ENCODE measurements at places on chromosomes 2 and 18. TPM values are rescaled to one million over a fixed set of nuclear protein-coding genes. Genes with fewer than 3 reads are reported as not detected.

- no peaks in the 10 kb centered on the region for H3K36me3 ChIP-seq
- H3K4me3 ChIP-seq: no peak overlapping the region
- peaks cover 6% of the 10 kb centered on the region for H3K4me1 ChIP-seq
- H3K27ac ChIP-seq: no peak overlapping the region
- no peak for DNase-seq
- H3K27me3 ChIP-seq: peaks cover 10% of the 10 kb centered on the region
Observed at GRCh38 chr18:47560723-47561715, 309.6 kb upstream of the SKOR2 start.

DNA sequence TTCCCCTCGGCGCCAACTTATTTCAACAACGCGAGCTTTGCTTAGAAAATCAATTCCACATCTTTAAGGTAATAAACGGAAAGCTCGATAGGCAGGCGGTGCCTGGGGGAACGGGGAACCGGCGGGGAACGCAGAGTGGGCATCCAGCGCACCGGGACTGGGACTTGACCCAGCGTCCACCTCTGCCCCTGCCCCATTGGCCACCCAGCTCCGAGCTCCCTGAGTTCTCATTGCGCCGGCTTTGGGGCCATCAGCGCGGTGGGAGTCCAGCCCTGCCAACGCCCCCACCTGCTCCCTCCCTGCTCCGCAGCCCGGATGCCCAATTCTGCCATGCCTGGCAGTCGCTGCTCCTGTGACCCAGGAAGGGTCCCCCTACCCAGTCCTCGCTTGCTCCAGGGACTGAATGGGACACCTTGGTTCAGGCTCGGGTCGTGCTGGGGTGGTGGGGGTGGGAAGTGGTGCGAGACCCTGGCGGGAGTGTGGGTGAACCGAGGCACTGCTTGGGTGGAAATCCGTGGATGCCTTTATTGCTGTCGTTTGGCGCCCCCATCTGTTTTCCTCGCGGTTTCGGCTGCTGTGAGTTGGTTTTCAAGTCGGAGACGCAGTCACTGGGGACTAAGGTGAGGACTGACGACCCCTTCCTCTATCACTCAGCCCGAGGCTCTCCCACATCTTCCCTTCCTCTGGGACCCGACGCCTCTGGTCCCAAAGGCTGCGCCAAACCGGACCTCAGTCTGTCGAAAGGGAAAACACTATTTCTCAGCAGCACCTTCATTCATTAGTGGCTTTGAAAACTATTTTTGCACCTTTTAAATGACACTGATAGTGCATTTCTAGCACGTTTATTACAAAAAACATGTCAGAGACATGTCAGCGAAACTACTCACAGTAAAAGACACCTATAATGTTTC lies 2.4 kb upstream of the EVX2 start:
- no peak for DNase-seq
- peaks cover 6% of the 10 kb centered on the region for H3K4me1 ChIP-seq
- peak overlapping the region; percentile 48 for H3K27ac ChIP-seq
- H3K27me3 ChIP-seq: peaks cover 95% of the 10 kb centered on the region

- no peak for DNase-seq
- H3K36me3 ChIP-seq: no peaks in the 10 kb centered on the region
- no peak overlapping the region for H3K4me3 ChIP-seq
- peaks cover 5% of the 10 kb centered on the region for H3K4me1 ChIP-seq
Observed at GRCh38 chr2:207180741-207181140, 15.0 kb upstream of the KLF7 start.

GRCh38 chr2:34997779-34998178 lies 1357.8 kb upstream of the CRIM1 start:
- H3K4me1 ChIP-seq: no peaks in the 10 kb centered on the region
- H3K27ac ChIP-seq: no peak overlapping the region
- H3K27me3 ChIP-seq: no peaks in the 10 kb centered on the region
- H3K4me3 ChIP-seq: no peak overlapping the region
- no peak for DNase-seq
- H3K36me3 ChIP-seq: no peaks in the 10 kb centered on the region

- no peaks in the 10 kb centered on the region for H3K36me3 ChIP-seq
- H3K4me1 ChIP-seq: no peaks in the 10 kb centered on the region
- H3K27me3 ChIP-seq: no peaks in the 10 kb centered on the region
- no peak for DNase-seq
- no peak overlapping the region for H3K4me3 ChIP-seq
Observed at GRCh38 chr18:4130734-4131719, 324.1 kb downstream of the DLGAP1 start.

- no peaks in the 10 kb centered on the region for H3K4me1 ChIP-seq
- no peak for DNase-seq
- H3K27me3 ChIP-seq: no peaks in the 10 kb centered on the region
- no peaks in the 10 kb centered on the region for H3K36me3 ChIP-seq
- H3K27ac ChIP-seq: no peak overlapping the region
Observed at GRCh38 chr2:146523196-146523595, 1321.6 kb upstream of the ACVR2A start.

DNA sequence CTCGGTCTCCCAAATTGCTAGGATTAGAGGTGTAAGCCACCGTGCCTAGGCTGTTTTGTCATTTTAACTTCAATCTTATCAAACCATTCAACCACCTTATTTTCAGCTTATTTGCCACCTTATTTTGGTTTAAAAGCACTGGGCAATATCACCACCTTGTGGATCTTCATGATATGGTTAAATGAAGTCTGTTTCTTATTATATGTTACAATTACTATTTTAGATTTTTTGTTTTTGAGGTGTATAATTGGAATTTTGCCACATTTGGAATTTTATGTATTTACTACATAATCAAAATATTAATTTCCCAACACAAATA lies 43.8 kb upstream of the SCN9A start:
- no peak overlapping the region for H3K27ac ChIP-seq
- no peak for DNase-seq
- H3K4me3 ChIP-seq: no peak overlapping the region

DNA sequence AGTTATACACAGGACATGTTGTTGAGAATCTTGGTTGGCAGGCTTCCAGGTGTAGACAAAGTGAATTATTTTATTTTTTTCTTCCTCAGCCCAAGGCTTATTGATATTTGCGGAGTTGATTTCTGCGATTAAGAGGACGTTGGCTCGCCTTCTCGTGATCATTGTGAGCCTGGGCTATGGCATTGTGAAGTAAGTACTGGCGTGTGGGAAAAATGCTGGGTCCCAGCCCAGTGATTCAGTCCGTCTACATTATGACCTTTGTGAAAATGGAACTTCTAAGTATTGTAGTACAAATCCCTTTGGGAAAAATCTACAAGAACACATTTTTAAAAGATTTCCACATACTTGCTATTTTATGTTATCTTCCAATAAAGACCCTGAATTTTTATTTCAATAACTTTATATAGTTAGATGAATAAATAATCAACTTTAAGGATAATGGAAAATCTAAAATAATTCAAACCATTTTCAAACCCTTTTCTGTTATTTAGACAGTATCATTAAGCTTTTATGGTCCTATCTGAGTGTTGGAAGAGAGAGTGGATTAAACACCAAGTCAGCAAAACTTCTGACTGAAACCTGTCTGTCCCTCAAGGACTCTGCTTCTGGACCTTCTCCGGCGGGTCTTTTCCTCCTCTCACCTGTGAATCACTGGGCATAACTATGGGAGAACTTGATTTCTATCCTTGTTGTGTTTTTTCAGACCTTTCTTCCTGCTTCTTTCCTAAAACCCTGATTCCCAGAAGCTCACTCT lies 31.0 kb downstream of the TMEM87B start:
- no peaks in the 10 kb centered on the region for H3K27me3 ChIP-seq
- no peak overlapping the region for H3K4me3 ChIP-seq
- H3K4me1 ChIP-seq: no peaks in the 10 kb centered on the region

DNA sequence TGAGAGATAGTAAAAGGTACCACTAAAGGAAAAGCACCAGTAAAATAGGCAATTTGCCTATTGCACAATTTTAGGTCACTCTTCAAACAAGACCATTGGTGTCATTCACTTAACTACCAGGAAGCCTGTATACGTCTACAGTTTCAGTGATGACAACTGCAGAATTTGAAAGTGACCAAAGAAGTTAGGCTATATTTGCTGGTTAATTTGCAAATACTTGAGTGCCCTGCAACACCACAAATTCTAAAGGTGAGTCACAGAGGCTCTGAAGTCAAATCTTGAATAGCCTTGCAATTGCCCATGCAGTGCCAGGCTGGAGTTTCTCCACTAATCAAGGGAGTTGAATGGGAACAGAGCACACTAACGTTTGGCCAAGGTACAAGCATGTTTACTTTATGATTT lies 128.7 kb upstream of the CCDC68 start:
- no peaks in the 10 kb centered on the region for H3K36me3 ChIP-seq
- no peak overlapping the region for H3K27ac ChIP-seq
- H3K4me1 ChIP-seq: no peaks in the 10 kb centered on the region
- no peak for DNase-seq
- H3K4me3 ChIP-seq: no peak overlapping the region

DNA sequence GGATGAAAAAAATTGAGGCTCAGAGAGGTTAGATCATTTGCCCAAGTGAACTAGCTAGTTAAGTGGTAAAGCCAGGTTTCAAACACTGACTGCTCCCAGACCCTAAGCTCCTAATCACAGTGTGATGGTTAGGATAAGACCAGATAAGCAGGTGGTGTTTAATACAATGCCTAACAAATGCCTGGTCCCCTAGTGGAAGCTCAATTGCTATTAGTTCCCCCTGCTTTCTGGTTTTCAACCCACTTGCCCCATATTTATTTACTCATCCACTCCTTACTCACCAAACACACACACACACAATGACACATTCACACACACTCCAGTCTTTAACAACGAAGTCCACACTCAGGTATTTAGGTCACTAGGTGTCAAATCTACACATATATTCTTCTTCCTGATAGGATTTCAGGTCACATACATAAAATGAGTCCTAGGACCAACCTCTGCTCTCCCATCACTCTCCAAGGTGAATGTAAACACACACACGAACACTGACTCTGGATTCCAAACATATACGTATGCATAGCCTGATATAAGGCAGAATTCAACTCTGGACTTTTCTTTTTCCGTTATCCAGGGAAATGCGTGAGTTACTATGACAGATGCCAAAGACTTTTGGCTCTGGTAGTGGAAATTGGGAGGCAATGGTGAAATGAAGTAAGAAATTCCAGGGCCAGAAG lies 73.6 kb upstream of the TSPYL6 start:
- peak overlapping the region; percentile 77 for H3K4me3 ChIP-seq
- peaks cover 16% of the 10 kb centered on the region for H3K27me3 ChIP-seq
- H3K36me3 ChIP-seq: no peaks in the 10 kb centered on the region
- peaks cover 17% of the 10 kb centered on the region for H3K4me1 ChIP-seq
- no peak for DNase-seq
- no peak overlapping the region for H3K27ac ChIP-seq

DNA sequence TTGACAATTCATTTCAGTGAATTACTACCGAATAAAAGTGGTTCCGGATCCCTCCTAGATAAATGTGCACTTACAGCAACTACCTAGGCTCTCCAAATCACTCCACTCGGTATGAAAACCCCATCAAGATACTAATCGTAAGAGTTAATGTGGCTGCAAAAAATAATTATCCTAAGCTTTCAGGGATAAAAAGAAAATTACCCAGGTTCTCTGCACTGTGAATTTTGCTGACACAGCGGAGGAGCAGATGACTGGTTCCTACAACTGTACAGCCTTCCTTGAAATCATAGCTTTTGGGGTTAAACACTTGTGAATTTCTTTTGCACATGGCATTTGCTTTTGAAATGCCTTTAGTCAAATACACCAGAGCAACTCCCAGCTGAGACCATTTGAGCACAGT lies 104.7 kb downstream of the CD226 start:
- no peak overlapping the region for H3K4me3 ChIP-seq
- no peaks in the 10 kb centered on the region for H3K4me1 ChIP-seq
- no peaks in the 10 kb centered on the region for H3K36me3 ChIP-seq
- no peak overlapping the region for H3K27ac ChIP-seq
- no peak for DNase-seq

DNA sequence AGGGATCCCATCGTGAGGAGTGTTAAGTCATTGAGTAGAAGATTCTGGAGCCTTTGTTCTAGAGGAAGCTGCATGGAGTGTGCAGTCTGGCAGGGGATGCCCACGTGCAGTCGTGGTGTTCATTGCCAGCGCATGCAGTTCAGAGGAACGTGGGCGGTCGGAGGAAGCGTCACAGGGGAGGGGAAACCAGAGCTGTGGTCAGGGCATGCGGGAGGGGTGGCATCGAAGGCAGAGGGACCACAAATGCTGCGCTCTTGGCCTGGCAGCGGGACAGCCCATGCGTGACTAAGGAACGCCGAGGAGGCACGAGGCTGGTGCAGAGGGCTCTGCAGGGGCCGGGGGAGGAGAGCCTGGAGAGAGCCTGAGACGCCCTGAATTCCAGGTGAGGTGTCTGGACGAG lies 141.1 kb downstream of the KLHL29 start:
- no peaks in the 10 kb centered on the region for H3K36me3 ChIP-seq
- H3K4me3 ChIP-seq: no peak overlapping the region
- no peak overlapping the region for H3K27ac ChIP-seq
- no peaks in the 10 kb centered on the region for H3K27me3 ChIP-seq

- no peaks in the 10 kb centered on the region for H3K27me3 ChIP-seq
- no peak for DNase-seq
- H3K27ac ChIP-seq: no peak overlapping the region
- no peaks in the 10 kb centered on the region for H3K4me1 ChIP-seq
Observed at GRCh38 chr2:46520130-46520711, 40.9 kb downstream of the TMEM247 start.

DNA sequence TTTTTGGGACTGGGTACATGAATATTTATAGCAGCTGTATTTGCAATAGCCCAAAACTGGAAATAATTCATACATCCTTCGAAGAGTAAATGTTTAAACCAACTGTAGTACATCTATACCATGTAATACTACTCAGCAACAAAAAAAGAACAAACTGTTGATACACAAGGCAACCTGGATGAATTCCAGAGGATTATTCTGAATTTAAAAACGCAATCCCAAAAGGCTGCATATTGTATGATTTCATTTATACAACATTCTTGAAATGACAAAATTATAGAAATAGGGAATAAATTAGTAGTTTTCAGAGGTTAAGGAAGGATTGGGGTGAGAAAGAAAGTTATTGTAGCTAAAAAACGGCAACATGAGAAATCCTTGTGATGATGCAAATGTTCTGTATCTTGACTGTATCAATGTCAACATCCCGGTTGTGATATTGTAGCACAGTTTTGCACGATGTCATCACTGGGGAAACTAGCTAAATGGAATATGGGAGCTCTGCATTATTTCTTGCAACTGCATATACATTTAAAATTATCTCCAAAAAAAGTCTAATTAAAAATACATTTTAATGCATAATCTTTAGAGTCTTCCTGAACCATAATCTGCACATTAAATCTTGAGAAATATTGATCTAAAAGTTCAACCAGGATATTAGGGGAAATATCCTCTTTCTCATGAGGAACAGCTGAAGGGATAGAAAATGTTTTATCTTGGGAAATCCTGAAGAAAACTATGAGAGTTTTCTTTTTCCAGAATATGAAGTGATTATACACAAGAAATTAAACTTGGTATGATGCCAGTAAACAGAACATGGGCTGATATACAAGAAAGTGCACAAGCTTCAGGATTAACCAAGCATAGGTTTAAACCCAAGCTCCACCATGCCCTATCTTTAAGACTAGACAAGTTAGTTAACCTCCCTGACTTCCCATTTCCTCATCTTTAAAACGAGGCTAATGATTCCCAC lies 21.9 kb downstream of the EVA1A start:
- H3K27ac ChIP-seq: no peak overlapping the region
- H3K36me3 ChIP-seq: no peaks in the 10 kb centered on the region
- H3K4me1 ChIP-seq: no peaks in the 10 kb centered on the region
- no peak for DNase-seq
- peaks cover 16% of the 10 kb centered on the region for H3K27me3 ChIP-seq

CGREF1 gene
- 0.92 TPM for total RNA-seq

FTCDNL1 gene
- total RNA-seq: 2.4 TPM

KCNE4 gene
- total RNA-seq: not detected

GALNT13 gene
- total RNA-seq: 0.15 TPM
